ENCODE measurements at places on chromosomes 5 and 9. TPM values are rescaled to one million over a fixed set of nuclear protein-coding genes. Genes with fewer than 3 reads are reported as not detected.

The FNIP1 gene
- total RNA-seq: 20.0 TPM

DNA sequence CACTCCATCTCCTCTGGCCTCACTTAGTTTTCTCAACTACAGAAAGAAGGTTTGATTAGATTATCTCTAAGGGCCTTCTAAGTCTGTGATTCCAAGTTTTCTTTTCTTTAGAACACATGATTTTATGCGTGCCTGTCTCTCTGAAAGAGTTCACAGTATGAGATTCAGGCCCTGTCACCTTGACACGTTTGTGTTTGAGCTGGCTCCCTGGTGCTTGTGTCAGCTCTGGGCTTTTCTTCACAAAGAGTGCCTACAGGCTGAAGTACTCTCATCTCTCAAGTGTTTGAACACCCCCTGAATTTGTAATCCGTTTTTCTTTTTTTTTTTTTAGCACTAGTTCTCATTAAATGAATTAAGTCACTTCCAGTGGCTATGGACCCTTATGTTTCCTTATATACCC is 306.9 kb upstream of the C9orf72 start:
- no peak for DNase-seq

DNA sequence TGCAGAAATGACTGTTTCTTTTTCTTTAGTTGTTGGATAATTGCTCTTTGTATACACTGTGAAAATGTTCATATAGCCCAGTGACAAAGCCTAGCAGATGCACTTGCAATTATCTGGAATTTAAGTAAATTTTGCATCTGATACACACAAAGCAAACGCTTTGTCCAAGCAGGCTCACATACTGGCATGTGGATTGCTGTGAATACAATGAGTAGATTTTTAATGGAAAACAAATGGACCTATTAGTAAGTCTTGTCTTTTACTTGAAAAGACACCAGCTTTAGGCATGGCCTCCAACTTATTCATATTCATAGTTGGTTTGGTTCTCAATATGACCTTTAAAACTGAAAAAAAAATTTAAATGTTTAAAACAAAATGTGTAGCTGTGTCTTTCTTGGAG is 1299.8 kb upstream of the WWC1 start:
- DNase-seq: no peak

The PLAC8L1 gene
- total RNA-seq: 1.7 TPM

The KIF12 gene
- total RNA-seq: not detected

The DND1 gene
- total RNA-seq: 4.5 TPM

The C5orf58 gene
- total RNA-seq: not detected

DNA sequence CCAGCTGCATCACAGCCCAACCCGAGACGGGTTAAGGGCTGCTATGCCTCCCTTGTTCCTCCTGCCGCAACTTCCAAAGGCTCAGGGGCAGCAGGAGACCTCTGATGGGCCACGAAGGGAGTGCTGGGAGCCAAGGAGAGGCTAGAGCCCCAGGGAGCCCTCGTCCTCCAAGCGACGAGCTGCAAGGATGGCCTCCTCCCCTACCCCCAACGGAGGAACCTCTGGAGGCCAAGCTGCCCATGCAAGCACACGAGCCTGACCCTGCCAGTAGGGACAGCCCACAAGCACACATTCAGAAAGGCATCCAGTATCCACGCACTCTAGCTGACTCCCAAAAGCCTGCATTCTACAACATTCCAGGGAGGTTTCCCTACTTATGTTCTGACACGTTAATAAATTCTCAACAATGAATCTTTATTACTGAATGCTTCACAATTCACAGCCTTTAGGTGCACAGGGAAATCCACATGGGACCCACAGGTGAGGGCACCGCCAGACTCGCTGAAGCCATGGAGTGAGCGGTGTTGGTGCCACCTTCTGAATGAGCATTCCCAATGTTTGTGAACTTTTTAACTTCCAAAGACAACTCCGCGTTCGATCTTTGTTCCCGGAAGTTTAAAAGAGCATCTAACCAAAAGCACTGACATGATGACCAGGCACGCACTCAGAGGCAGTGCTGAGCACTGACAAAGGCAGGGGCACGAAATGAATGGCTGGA is 28.7 kb downstream of the IPPK start:
- DNase-seq: no peak

- no peak for DNase-seq
These were observed 298.2 kb downstream of the EDIL3 start for GRCh38 chr5:84086511-84086910.

GRCh38 chr9:130368631-130369103 is 76.1 kb upstream of the ASS1 start:
- DNase-seq: peak; percentile 8

- DNase-seq: no peak
These were observed 23.0 kb upstream of the JAK2 start for GRCh38 chr9:4962085-4962484.

DNA sequence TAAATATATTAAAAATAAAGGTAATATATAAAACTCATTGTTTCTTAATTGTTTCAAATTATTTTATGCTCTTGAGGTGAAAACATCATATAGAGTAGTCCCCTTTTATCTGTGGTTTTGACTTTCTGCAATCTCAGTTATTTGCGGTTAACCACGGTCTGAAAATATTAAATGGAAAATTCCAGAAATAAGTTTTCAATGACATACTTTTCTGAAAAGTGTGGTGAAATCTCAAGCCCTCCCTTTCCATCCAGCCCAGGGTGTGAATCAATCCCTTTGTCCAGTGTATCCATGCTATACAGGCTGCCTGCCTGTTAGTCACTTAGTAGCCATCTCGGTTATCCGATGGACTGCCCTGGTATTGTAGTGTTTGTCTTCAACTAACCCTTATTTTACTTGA is 546.7 kb upstream of the DMAC1 start:
- DNase-seq: no peak

The CDKN2A gene
- 148 TPM for total RNA-seq

The FBN2 gene
- not detected for total RNA-seq

GRCh38 chr5:36598045-36598444 is 8.4 kb upstream of the SLC1A3 start:
- DNase-seq: no peak

DNA sequence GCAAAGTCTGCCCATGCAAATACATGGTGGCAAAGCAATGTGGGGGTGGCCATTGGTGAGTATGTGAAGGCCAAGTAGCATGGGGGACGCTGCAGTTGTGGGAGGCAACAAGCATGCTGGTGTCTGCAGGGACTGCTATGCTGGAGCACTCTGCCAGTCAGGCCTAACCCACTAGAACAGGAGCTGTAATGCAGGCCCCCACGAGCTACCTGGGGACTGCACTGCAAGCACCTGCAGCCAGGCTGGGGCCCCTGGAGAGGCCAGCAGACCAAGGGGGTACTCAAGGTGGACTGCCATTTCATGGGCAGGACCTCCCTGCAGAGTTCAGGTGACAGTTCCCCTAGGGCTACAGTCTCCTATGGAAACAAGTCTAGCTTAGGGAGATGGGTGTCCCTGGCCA is 183.8 kb upstream of the PDE4D start:
- DNase-seq: no peak

DNA sequence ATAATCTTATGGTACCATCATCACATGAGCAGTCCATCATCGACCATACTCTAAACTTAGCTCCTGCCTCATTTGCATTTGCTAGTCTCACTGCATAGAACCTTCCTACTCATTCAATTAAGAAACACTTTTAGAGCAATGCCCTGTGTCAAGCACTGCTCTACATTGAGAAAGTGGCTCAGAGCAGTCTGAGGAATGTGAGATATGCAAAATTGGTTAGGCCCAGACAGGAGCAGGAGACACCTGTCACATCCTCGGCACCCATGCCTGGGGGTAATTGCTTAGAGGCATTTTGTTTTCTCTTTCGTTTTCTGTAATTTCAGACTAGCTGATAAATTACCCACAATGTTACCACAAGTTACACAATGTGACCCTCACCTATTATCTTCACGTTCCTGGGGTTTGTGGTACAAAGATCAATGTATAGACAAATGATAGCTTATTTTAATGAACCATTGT is 4.9 kb upstream of the RARS1 start:
- peak; percentile 64 for DNase-seq

- DNase-seq: no peak
These were observed 116.3 kb downstream of the PTTG1 start for GRCh38 chr5:160537940-160538339.

DNA sequence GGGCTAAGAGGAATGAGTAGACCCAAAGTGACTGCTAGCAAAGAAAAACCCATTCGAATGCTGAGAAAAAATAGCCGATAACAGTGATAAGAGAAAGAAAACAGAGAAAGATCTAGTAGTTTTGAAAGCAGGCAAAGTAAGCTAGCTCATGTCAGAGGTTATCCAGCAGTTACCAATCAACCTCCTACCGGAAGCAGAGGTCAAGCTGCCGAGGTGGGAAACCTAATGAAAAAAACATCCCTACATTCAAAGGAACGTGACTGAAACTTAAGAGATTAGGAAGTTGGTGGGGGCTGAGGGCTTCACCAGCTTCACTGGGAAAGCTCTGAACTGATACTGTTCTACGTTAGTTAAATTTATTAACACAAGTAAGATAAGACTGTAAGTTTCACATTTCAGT is 32.6 kb downstream of the SSBP2 start:
- no peak for DNase-seq

The PCDHA11 gene
- not detected for total RNA-seq

GRCh38 chr5:38323645-38324295 is 65.4 kb downstream of the EGFLAM start:
- no peak for DNase-seq

GRCh38 chr9:131982102-131982501 is 97.6 kb downstream of the MED27 start:
- DNase-seq: no peak
